ENCODE measurements at places on chromosomes 12 and 14.

GRCh38 chr12:67482751-67483661 is 165.5 kb upstream of the DYRK2 start:
- peak; percentile 69 for DNase-seq

DNA sequence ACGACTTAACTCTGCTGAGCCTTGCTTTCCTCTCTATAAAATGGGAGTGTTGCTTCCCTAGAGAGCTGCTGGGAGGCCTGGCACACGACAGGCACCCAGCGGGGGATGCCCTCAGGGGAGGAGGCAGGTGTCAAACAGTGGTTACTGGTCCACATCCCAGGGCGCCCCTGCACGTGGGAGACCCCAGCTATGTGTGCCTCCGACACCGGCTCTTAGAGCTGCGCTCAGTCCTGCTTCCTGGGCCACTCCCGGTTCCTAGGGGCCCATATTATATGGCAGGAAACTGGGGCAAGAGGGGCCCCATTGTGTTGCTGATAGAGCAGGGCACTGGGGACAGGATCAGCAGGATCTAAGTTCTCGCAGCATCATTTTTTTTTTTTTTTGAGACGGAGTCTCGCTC is 47.3 kb downstream of the CHGA start:
- DNase-seq = no peak

DNA sequence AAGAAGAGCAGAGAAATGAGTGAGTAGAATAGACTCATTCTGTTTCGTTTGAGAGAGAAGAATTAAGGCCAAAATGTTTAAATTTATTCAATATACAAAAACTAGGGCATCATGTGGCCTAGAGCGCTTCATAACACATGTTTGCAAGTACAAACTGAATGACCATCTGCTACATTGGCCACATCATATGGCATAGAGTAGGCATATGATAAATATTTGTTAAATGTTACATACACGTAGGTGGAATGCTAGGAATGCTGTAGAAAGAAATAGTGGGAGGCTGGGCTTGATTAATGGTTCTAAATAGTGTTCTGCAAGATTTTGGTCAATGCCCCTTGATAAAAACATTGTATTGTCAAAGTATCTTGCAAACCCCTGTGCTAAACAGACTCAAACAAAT is 10.8 kb downstream of the MGP start:
- no peak for DNase-seq

DNA sequence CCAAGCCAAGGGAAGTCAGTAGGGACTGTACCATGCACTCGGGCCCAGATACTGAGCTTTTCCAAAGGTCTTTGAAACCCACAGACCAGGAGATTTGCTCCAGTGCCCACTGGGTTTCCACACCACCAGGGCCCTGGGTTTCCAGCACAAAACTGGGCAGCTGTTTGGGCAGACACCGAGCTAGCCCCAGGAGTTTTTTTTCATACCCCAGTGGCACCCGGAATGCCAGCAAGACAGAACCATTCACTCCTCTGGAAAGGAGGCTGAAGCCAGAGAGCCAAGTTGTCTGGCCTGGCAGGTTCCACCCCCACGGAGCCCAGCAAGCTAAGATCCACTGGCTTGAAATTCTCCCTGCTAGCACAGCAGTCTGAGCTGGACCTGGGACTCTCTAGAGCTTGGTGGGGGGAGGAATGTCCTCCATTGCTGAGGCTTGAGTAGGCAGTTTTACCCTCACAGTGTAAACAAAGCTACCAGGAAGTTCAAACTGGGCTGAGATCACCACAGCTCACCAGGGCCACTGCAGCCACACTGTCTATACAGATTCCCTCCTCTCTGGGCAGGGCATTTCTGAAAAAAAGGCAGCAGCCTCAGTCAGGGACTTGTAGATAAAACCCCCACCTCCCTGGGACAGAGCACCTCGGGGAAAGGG is 793.7 kb downstream of the RPS29 start:
- no peak for DNase-seq

DNA sequence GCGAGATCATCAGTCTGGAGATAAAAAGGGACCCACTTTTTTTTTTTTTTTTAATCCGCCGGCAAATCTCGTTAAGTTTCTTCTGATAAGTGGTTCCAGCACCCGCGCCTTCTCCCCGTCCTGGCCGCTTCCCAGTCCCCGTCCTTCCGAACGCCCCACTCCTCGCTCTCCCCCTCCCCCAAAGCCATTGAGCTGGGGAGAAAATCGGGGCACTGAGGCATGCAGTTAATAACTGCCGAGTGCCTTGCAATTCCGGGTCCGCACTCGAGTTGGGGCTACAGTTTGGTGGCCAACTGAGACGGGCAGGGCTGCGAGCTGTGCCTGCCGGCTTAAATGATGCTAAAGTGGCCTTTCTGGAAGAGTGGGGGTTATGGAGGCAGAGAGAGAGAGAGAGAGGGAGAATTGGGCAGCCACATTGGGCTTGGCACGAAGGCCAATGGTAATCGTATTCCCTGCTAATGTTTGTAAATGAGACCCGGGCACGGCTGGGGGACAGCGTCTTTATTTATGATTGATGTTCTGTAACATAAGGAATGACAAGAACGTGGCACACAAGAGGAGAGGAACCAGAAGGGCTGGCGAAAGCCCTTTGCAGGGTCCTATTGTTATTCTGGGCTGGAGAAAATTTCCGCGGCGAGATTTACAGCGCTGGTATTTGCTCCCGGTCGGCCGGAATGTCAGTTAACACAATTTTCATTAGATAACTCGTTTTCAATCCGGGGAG is 115.4 kb upstream of the MYL2 start:
- DNase-seq = no peak

- no peak for DNase-seq
Measured at GRCh38 chr12:24057920-24058476, 108.5 kb upstream of the SOX5 start.

GRCh38 chr12:6039894-6040601 is 84.4 kb downstream of the VWF start:
- peak; percentile 22 for DNase-seq

DNA sequence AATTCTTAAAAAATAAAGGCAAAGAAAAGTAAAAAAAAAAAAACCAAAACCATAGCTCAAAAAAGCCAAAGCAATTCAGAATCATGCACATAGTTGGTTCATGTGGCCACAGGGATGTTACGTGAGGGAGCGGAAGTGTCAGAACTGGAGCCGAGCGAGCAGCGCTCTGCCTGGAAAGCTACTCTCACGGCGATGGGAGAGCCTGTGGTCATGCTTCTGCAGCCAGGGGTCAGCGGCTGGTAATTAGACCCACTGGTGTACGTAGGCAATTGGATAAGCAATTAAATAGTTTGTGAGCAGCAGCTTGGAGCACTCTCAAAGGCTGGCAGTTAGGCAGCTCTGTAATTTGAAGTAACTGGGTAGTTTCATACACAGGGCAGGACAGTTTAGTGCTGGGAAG is 58.1 kb downstream of the TRHDE start:
- no peak for DNase-seq

- no peak for DNase-seq
Measured at GRCh38 chr14:43005807-43006206, 1399.1 kb downstream of the LRFN5 start.

DNA sequence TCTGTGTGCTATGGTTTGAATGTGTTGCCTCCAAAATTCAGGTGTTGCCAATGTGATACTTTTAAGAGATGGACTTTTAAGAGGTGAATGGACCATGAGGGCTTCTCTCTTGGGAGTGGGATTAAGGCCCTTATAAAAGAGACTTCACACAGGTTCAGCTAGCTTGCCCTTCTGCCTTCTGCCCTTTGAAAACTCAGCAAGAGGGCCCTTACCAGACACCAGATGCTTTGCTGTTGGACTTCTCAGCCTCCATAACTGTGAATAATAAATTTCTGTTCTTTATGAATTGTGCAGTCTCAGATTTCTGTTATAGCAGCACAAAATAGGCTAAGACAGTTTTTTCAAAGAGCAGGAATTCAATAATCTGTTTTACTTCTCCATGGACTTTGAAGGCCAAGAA is 86.1 kb downstream of the DIP2B start:
- DNase-seq = no peak

DNA sequence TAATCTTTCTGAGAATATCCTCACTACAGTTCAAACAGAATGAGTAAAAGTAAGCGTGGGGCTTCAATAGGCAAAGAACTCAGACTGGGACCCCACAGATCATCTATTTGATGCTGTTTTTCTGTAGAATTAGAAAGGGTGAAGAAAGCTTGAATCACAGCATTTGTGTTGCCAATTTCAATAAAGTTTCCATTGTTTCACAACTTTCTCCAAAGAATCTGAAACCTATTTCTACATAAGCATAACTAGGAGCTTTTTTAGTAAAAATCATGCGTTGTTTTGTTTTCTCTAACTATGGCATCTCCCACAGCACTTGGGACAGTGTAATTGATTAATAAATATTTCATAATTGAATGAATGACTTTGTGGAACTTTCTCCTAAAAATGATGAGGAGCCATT is 16.7 kb upstream of the NEDD1 start:
- DNase-seq = no peak

GRCh38 chr14:24875203-24875838 is 174.6 kb downstream of the STXBP6 start:
- DNase-seq = no peak

DNA sequence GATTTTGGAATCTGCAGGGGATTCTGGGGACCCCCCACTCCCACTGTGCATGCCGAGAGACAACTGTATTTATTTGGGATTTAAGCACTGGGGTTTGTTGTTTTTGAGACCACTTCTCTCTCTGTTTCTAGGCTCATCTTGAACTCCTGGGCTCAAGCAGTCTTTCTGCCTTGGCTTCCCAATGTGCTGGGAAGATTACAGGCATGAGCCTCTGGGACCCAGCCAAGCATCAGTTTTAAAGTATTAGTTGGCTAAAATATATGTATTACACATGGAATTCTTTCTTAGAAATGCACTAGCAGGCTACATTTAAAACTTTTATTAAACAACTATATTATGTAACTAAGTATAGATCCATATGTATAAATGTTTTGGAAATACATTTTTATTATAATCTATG is 78.3 kb downstream of the AEBP2 start:
- no peak for DNase-seq

DNA sequence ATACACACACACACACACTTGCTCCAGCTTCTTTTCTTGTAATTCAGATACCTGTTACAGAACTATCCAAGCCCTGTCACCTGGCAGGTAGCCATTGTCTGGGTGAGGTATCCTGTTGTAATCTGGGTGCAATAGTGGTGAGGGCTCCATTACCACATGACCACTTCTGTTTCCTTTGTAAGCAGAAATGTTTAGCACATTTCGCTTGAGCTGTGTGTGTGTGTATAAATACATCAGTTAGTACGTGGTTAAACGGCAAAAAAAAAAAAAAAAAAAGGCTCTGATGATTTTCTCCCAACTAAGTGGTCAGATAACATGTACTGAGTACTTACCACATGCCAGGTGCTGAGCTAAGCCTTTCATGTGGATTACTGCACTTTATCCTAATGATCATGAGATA is 129.3 kb upstream of the SSTR1 start:
- no peak for DNase-seq

DNA sequence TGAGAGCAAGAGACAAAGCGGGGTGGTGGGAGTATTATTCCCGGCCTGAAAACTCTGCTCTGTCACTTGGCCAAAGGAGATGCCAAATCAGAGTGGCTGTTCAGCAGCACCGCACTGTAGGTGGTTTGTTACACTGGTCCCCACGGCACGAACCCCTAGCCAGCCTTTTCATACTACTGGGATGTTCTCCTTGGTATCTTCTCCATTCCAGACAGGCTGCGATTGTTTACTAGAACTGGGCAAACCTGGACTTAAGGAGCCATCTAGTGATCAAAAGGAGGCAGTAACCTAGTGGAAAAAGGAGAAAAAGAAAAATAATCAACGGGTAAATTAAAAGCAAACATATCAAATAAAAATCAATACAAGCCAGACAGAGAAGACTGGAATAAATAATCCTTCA is 58.9 kb upstream of the TMTC2 start:
- DNase-seq = no peak

GRCh38 chr12:122646517-122647217 is 56.5 kb downstream of the HCAR2 start:
- no peak for DNase-seq

- DNase-seq = no peak
Measured at GRCh38 chr14:103122947-103123633, at the start of gene TNFAIP2. TNFAIP2 (plus strand) TSS chr14:103123461; CDS start chr14:103126458, 2,997 bp downstream.

DNA sequence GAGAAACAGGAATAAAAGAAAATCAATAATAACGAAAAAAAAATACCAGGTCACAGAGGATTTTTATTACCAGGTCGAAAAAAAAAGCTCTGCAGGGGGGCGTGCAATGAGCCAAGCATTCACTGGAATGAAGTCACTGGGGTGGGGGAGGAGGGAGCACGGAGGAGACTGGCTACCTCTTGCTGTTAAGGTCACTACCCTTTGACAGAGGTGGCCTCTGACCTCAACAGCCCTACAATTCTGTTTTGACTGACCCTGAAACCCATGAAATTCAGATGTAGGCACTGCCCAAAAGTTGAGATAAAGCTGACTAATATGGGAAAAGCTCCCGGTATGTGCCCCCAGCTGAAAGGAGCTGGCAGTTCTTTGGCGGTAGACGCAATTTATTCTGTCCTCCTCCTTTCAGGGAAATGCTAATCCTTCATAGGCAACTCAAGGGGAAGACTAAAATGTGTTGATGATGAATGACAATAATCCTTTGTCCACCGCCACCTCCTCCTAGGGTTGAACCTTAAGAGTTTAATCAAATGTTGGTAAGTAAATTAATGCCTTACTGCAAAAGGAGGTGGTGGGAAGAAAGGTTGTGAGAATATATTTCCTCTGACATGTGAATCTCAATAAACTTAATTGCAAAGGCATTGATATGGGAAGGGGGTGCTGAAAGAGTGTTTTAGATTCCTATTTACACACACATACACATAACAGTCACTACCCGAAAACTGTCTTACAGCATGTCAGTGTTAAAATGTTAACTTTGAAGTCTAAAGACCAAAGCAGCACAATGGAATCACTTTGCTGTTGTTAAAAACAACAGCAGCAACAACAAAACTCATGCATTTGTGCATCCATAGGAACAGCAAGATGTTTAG is 6.3 kb upstream of the RIC8B start:
- no peak for DNase-seq

DNA sequence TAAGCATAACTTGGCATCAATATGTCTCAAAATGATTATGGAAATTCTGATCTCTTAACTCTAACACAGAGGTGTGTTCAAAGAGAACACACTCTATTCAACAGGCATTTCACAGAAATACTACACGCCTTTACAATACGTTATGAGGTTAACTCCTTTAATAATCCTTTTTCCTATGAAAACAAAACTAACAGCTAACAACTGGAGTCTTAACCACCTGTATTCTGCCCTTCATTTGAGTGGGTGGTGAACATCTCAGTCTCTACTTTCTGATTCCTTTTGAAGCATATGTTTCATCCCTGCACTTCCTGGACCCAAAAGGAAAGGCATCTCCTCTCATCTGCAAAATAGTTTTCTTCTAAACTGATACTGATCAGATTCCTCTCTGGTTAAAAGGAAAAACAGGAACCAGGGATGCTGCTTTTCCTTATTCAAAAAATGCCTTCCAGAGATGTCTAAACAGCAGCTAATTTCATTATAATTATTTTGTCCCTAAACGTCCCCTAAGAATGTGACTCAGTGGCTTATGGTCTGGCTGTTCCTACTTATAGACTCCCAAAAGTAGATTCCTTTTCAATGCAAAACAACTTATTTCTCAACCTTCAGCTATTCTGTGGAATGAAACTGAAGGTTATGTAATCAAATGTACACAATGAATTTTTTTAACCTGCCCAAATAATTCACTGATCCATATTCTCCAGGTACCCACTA is 24.1 kb downstream of the ITPR2 start:
- no peak for DNase-seq

- DNase-seq = no peak
Measured at GRCh38 chr12:71871116-71871515, 31.6 kb downstream of the TBC1D15 start.

Data from activated CD4-positive, CD25-positive, alpha-beta regulatory T cell (primary cell).